ENCODE measurements at places on chromosomes 5 and 9. TPM values are rescaled to one million over a fixed set of nuclear protein-coding genes. Genes with fewer than 3 reads are reported as not detected.
A peak's percentile ranks its signal among the peaks of the same experiment; 100 is the strongest.

GRCh38 chr9:19807182-19807892 is 18.5 kb upstream of the SLC24A2 start:
- no peak for DNase-seq

DNA sequence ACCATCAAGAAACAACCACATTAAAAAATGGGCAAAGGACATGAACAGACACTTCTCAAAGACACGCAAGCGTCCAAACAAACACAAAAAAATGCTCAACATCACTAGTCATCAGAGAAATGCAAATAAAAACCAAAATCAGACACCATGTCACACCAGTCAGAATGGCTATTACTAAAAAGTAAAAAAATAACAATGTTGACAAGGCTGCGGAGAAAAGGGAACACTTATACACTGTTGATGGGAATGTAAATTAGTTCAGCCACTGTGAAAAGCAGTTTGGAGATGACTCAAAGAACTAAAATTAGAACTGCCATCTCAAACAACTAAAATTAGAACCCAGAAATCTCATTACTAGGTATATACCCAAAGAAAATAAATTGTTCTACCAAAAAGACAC is 80.4 kb downstream of the CAAP1 start:
- DNase-seq: no peak

DNA sequence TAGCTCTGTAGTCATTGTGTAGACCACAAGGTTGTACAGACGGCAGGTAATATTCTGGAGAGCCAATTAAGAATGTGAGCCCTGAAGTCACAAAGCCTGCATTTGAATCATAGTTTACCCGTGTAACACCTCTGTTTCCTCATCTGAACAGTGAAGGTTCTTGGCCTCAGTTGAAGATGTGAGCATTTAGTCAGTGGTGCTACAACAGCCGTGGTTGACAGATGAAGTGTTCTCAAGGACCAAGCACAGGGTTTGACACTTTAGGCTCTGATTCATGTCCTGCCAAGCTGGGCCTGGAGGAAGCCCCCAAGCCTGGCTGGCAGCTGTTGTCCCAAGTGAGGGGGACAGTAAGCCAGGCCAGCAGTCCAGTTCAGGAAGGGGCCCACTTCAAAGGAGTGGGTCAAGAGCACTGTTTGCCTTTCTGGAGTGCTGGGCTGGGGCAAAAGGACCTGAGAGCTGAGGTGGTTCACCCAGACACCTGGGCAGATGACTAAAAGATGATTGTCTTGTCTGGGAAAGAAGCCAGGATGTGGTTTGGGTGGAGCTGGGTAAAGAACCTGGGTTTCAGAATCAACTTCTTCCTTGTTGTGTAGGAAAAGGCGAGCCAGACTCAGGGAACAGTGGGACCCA is 20.7 kb downstream of the FAXDC2 start:
- no peak for DNase-seq

GRCh38 chr9:34773306-34773910 is 63.5 kb upstream of the CCL21 start:
- no peak for DNase-seq

- no peak for DNase-seq
Measured at GRCh38 chr5:136016945-136017530, 11.8 kb upstream of the TGFBI start.

THBS4 gene
- 27.5 TPM for polyA plus RNA-seq

DNA sequence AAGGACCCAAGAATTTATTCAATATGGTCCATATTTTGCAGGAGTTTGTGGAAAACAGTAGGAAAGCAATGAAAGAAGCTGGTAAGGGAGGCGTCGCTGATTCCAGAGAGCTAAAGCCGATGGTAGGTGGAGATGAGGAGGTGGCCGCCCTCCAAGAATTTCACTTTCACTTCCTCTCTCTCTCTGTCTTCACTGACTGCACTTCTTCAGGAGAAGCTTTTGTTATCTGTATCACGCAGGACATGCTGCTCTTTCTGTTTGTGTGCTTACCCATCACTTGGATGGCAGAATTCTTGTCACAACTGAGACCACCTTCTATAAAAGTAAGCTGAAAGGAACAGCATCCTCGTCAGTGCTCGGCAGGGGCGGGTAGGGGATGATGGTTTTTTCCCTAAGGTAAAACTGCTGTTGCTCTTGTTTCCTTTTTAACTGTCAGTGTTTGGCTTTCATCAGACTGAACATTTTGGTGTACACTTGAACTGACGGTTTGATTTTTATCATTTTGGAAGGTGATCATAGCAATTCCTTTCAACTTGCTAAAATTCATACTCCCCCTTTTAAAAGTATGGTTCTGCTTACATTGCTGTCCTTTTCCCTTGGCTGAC is 62.4 kb upstream of the FSD1L start:
- no peak for DNase-seq

DNA sequence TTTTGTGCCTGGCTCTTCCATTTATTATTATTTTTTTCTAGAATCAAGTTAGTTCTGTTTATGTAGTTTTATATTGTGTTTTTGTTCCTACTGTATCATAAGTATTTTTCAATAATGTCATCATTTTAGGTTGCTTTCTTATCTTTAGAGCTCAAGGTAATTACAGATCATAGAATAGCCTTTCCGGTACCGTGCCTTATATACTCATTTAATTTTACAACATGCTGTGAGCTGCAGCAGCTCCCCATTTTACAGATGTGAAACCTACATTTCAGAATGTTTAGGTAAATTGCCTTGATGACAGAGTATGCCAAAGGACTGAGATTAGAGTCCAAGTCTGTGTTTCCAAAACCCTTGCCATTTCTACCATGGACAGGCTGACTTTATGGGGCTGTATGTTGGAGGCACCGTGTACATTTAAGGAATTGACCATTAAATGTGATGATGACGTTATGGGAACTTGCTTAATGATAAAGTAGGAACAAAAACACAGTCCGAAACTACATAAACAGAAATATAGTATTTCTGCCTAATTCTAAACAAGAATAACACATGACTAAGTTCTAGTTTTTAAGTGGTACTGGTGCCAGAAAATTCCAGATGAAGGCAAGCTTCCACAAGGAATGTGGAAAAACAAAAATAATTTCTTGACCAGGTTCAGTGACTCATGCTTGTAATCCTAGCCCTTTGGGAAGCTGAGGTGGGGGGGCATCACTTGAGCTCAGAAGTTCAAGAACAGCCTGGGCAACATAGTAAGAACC is 97.7 kb downstream of the IQGAP2 start:
- no peak for DNase-seq

- DNase-seq: no peak
Measured at GRCh38 chr9:82890865-82891264, 172.1 kb downstream of the RASEF start.

NR4A3 gene
- polyA plus RNA-seq: 0.05 TPM

- no peak for DNase-seq
Measured at GRCh38 chr5:95760273-95761191, 29.4 kb downstream of the RHOBTB3 start.

DNA sequence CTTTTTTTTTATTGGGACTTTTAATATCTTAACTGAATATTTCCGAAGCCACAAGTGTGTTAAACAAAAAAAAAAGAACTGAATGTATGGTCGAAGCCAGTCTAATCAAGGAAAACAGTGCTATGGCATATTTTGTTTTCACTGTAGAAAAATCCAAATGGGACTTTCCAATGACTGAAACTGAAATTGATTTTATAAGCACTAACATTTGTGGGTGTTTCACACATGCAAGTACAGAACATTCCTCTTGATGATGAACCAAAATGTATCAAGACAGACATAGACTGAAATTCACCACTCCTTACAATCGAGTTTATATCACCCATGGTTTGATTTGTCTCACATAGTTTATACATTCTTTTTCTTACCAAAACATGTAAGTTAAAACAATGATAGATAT is 1026.8 kb downstream of the CDH18 start:
- DNase-seq: no peak

SLC1A3 gene
- 16.8 TPM for polyA plus RNA-seq

CD14 gene
- 0.15 TPM for polyA plus RNA-seq

DNA sequence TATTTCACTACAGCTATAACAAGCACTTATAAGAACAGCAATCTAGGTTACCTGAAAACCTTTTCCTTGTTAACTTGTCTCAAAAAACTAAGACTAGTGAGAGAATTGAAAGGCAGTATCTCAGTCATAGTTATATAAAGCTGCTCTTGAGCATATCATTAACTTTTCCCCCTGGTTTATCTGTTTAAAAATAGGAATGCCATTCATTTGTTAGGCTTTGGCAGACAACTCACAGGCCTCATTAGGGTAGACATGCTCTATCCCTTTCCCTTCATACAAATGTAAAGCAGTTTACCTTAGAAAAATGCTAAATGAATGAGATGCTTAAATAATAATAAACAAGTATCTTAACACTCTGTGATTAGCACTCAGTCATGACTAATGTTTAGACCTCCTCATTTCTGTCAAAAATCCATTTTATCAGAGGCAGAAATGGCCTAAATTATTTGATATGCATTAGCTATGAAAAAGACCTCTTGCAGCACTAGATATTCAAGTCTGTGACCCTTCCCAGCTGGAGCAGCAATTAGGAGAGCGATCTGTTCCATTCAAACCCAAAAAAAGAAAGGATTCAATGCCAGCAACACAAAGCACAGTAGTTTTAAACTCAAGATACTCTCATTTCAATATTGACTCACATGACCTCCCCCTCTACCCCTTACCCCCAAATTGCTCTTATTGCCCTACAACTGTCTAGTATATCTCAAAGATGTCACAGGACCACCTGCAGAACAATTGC is 1578.8 kb upstream of the WWC1 start:
- no peak for DNase-seq

ZNF462 gene
- polyA plus RNA-seq: 27.6 TPM

- no peak for DNase-seq
Measured at GRCh38 chr5:154485850-154486426, 7.9 kb upstream of the HAND1 start.

IRX2 gene
- 23.4 TPM for polyA plus RNA-seq

VCAN gene
- polyA plus RNA-seq: 146 TPM

SPOCK1 gene
- 7.3 TPM for polyA plus RNA-seq

DNA sequence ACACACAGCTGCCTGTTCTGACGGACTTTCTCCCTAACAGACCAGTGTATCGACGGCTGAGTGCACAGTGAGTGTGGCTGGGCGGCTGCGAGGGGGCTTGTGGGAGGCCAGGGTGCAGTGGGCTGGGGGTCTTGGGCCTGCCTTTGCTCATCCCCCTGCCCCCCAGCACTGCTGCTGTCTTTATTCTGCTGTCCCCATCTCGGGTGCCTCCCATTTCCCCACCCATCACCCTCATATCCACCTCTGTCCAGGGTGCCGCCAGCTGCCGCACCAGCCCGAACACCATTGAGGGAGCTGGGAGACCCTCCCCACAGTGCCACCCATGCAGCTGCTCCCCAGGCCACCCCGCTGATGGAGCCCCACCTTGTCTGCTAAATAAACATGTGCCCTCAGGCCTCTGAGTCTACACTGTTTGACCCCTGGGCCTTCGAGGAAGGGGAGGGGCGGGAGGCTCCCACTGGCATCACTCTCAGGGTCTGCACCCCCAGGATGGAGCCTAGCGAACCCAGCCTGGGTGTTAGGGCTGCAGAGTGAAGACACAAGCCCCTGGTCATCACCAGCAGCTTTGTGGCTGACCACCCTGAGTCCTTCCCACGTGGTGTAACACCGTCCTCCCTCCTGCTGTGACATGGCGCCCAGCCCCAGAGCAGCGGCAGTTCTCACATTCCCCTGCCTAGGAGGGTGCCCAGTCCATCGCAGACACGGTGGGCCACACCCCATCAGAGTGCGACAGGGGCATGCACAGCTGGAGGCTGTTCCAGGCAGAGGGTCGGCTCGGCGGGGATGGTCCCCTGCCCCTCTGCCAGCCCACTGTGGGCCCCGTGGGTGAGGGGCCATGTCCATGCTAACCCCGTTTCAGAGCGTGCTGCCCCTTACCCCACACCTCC is 4.0 kb downstream of the LCN2 start:
- DNase-seq: no peak

DNA sequence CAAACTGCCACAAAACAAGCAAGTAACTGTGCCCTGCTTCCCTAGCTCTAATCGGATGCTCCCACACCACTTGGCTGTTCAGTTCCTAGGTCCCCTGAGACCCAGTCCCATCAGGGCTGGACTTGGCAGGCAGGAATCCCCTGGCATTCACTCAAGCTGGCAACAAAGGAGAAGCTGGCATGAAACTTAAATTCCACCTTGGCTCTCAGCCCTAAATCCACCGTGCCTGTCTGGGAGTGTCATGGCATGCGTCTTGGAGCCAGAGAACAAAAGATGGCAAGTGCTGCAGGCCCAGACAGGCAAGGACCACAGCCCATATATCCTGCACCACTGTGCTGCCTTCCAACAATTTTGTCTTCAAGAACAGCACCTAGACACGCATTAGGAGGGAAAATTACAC is 38.2 kb downstream of the ETF1 start:
- no peak for DNase-seq

GRCh38 chr9:107172160-107172978 is 110.7 kb upstream of the RAD23B start:
- peak; percentile 41 for DNase-seq

GRCh38 chr5:116091416-116091815 is 6.6 kb downstream of the COMMD10 start:
- no peak for DNase-seq

DNA sequence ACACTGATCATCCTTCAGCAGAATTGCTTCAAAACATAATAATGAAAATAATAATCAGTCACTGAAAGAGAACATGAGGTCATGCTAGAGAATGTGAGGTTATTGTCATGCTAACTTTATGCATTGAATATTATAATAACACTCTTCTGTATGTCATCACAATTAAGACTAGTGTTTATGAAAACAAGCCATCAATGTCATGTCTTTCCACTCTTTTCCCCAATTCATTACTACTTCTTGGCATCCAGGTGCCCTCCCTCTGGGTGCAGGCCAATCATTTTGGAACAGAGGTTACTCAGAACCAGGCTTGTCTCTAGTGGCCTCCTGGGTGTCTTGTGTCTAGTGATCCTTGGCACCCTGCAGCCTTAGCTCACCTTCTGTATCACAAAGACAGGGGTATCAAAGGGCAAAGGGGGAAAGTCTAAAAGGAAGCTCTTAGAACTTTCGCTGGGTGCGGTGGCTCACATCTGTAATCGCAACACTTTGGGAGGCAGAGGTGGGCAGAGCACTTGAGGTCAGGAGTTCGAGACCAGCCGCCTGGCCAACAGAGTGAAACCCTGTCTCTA is 217.6 kb upstream of the PIK3R1 start:
- no peak for DNase-seq

DNA sequence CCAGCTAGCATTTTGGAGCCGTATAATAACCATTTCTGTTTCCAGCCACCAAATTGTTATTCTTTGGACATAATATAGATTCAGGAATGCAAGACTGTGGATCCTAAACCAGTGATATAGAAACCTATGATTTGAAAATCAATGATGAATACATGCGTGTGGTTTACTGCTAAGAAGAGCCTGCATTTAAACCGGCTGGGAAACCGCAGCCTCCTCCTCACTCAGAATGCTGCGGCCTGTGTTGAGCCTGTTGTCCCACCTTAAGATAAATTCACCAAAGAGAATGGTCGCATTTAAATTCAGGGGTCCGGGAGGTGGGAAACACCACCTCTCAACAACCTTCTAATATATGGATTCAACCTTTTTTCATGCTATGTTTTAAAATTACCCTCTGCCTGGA is 148.0 kb downstream of the MEF2C start:
- DNase-seq: no peak

DNA sequence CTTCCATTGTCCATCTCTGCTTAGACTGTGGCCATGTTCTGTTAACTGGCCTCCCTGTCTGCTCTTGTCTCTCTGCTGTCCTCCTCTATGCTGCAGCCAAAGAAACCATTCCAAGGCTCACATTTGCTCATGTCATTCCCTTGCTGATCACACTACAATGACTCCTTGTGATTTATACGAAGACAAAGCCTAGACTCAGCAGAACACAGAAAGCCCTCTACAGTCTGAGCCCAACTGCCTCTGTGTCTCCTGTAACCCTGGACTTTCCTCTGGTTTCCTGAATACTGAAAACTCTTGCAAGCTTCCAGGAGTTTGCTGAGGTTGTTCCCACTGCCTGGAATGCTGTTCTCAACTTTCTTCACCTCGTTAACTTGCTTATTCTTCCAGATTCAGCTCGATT is 191.8 kb downstream of the TMEM38B start:
- no peak for DNase-seq
